ENCODE measurements at places on chromosomes 16 and 17. TPM values are rescaled to one million over a fixed set of nuclear protein-coding genes. Genes with fewer than 3 reads are reported as not detected.

PRSS36 gene
- 0.78 TPM for polyA plus RNA-seq

CACNG5 gene
- 2.9 TPM for polyA plus RNA-seq

AANAT gene
- polyA plus RNA-seq = 0.12 TPM

NOMO2 gene
- 70.7 TPM for polyA plus RNA-seq

OGFOD3 gene
- 31.7 TPM for polyA plus RNA-seq

ZSCAN10 gene
- polyA plus RNA-seq = 0.26 TPM

GPATCH8 gene
- 41.5 TPM for polyA plus RNA-seq

BCL6B gene
- polyA plus RNA-seq = 23.7 TPM

EPX gene
- 0.95 TPM for polyA plus RNA-seq

SLC35B1 gene
- 82.1 TPM for polyA plus RNA-seq

MYADML2 gene
- 0.10 TPM for polyA plus RNA-seq

SMPD3 gene
- polyA plus RNA-seq = 0.96 TPM

CENPN gene
- polyA plus RNA-seq = 24.8 TPM

PTGES3L gene
- polyA plus RNA-seq = 3.2 TPM

MYH13 gene
- 0.40 TPM for polyA plus RNA-seq

DRC7 gene
- polyA plus RNA-seq = 2.4 TPM

HS3ST2 gene
- 0.14 TPM for polyA plus RNA-seq

CRYBA1 gene
- polyA plus RNA-seq = not detected

STH gene
- not detected for polyA plus RNA-seq

DGKE gene
- polyA plus RNA-seq = 3.1 TPM

CEP295NL gene
- polyA plus RNA-seq = not detected

Measured in renal cortex interstitium (tissue), 15 donors.